ENCODE measurements at places on chromosomes 2 and 18.

DNA sequence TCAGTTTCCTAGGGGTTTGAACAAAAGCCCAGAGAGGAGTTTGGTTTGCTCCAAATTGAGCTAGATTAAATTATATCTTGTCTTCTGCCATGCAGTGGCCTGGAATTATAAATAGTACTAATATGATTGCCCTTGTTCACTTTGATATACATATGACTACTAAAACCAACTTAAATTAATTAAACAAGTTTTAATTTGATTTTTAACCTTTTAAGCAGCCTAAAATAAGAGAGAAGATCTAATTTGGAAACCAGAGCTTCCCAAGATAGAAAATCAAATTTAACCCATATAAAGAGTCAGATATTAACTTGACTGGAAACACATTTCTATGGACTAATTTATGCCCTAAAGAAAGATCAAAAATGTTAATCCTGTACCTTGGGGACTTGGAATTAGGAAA, 444.5 kb upstream of the SLC8A1 start:
- no peak for DNase-seq

DNA sequence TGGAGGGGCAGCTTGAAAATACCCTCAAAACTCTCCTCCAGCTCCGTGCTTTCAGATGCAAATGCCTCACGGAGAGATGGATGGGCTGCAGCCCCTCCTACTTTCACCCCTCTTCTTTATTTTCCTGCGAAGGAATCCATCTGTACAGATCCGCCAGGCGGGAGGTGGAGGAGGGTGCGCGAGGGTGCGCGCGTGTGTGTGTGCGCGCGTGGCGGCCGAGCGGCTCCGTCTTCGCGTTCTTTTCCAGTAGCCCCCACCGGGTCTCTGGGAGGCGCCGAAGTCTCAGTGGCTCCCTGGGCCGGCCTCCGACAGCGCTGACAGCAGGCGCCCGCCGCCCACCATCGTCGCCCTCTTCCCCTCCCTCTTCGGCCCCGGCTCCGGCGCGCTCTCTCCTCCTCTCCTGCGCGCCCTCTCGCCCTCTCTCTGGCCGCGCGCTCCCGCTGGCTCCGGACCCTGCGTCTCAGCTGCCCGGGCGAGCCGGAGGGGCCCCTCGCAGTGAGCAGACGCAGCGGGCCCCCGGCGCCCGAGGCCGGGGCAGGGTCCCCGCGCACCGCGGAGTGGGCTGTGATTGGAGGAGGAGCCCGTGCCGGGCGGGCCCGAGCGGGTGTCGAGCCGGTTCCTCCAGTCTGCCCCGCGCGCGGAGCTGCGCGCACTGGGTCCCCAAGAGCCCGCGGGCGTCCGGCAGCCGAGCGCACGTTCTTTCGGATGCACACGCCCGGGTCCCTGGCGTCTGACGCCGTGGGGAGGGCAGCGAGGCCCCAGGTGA, at the start of gene CDH7:
Gene CDH7 (plus strand): TSS at position 624 of the 766 bp plus-strand sequence. CDS start 11,831 bp downstream, outside the sequence.
- DNase-seq = no peak

GRCh38 chr2:196809260-196809659, at the start of gene C2orf66:
Gene C2orf66, minus strand, starts transcription at chr2:196809355. Its CDS starts 19 bp downstream, at chr2:196809336.
- DNase-seq = no peak

- DNase-seq = no peak
Measured at GRCh38 chr2:118832071-118832790, 15.2 kb downstream of the EN1 start.

GRCh38 chr2:30756971-30757370, 50.3 kb downstream of the CAPN13 start:
- no peak for DNase-seq

DNA sequence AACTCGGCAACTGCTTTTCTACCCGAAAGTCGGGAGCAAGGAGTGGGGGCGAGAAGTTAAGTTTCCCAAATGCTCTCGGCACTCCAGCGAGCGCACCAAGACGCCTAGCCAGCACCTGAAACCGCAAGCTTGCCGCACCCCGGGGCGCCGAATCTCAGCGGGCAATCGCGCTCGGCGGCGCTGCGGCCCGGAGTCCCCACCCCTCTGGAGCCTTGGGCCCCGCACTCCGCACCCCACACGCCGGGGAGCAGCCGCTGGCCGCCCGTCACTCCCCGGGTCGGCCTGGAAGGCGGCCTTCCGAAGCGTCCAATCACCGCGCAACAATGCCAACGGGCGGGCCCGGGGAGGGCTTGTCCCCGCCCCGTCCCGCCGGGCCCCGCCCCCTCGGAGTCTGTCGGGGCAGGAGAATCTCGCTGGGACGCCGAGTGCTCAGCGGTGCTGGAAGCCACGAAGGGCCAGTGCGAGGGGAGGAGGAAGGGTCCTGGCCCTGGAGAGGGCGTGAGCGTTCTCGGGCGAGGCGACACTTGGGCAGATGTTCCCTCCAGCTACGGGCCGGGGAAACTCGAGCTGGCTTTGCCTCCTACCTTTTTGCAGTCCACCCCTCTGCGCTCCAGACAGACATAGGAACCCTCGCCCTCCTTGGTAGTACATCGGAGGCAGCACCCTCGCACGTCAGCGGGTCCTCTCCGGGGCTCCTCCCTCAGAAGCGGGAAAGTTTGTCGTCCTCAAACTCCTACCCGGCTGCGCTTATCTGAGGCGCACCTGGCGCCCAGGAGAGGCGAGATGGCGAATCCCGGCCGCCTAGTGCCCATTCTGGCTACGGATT, 1.1 kb upstream of the ZBTB7C start:
- peak; percentile 57 for DNase-seq

- DNase-seq = no peak
Measured at GRCh38 chr18:63843008-63843407, 44.5 kb upstream of the SERPINB2 start.

DNA sequence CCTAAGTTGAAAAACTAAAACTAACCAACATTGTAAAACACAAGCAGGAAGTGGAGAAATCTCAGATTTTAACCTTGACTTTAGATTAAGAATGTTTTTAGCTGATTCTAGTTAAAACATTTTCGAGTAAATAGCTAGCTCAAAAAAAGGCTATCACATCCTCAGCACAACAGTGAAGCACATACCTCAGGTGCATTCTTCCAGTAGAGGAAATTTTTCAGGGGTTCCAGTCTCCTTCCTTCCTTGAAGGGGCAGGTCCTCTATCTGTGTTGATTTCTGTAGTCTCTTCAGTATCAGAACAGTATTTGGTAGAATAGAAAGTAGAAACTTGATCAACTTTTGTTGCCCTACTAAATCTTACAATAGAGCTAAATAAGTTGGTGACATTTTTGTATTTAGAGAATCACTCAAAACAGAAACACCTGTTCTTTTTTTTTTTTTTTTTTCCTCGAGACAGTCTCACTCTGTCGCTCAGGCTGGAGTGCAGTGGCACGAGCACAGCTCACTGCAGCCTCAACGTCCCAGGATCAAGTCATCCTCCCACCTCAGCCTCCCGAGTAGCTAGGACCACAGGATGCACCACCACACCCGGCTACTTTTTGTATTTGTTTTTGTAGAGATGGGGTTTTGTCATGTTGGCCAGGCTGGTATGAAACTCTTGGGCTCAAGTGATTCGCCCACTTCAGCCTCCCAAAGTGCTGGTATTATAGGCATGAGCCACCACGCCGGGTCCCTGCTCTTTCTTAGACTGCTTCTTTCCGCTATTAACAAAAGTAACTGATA, 6.9 kb upstream of the GPR155 start:
- no peak for DNase-seq

- DNase-seq = no peak
Measured at GRCh38 chr2:3186766-3187165, 190.9 kb downstream of the EIPR1 start.

- no peak for DNase-seq
Measured at GRCh38 chr2:1974397-1974796, 230.1 kb upstream of the PXDN start.

DNA sequence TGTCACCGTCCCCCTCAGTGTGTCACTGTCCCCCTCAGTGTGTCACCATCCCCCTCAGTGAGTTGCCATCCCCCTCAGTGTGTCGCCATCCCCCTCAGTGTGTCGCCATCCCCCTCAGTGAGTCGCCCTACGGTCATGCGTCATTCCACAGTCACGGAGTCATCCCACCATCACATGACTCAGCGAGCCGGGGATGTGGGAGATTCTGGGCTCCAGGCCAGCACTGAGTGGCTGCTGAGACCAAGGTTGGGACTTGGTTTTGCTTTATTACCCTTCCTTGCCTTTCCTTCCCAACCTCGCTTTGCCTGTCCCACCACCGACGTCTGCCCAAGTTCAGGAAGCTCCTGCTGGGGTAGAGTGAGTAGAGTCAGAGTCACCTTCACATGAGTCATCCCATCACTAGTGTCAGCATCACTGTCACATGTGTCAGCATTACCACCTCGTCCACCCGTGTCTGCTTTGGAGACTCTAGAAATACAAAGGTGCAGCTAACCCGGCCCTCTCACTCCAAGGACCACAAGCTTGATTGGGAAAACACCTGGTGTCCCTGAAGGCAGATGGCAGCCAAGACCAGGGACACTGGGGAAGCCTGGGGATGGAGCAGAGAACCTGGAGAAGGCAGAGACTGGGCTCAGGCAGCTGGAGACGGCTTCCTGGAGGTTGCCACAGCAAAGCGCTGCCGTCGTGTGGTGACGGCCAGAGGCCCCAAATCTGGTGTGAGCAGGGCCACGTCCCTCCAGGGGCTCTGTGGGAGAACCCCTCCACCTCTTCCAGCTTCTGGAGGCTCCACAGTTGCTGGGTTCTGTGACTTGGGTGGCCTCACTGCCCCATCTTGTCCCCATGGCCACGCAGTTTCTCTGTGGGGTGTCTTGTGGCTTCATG, 485.2 kb upstream of the SALL3 start:
- DNase-seq = no peak

DNA sequence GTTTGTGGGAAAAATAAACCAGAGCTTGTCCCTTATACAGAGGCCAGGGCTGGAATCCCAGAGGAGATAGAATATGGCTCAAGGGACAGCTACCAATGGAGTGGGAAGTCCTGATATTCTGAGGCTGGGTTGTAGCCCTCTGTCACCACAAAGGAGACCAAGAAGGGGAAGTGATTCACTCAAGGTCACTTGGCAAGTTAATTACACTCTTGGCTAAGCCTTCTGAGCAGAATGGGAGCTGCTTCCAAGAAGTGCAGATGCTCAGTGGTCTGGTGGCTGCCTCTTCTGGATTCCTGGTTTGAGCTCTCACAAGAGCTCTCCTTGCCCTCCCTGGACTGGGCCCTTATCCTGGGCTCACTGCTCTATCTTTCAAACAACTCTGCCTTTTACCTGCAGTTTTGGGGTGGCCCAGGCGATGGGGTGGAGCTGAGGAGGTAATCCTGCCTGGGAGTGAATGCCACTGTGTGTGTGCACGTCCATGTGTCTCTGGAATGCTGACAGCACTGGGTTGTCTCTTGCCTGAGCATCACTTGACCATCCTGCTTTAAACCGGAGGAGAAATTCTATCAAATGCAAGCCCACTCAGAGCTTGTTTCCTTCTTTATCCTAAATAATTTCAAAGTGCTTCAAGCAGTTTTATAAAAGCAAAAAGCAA, 168.2 kb downstream of the KCNS3 start:
- DNase-seq = no peak

DNA sequence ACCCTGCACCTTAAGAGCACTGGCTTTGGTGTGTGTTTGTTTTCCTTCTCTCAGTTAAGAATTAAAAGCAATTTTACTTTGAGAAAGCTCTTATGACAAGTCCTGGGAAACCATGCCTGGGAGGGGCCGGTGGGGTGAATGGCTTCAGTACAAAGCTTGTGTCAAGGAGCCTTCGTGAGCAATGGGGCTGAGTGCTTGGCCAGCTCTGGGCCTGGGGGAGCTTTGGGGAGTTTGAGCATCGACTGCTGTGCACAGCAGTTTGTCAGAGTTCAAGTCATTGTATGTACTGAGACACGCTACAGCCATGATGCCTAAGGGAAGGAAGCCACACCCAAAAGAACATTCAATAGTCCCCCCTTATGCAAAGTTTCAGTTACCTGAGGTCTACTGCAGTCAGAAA, 75.8 kb downstream of the ARHGEF4 start:
- no peak for DNase-seq

DNA sequence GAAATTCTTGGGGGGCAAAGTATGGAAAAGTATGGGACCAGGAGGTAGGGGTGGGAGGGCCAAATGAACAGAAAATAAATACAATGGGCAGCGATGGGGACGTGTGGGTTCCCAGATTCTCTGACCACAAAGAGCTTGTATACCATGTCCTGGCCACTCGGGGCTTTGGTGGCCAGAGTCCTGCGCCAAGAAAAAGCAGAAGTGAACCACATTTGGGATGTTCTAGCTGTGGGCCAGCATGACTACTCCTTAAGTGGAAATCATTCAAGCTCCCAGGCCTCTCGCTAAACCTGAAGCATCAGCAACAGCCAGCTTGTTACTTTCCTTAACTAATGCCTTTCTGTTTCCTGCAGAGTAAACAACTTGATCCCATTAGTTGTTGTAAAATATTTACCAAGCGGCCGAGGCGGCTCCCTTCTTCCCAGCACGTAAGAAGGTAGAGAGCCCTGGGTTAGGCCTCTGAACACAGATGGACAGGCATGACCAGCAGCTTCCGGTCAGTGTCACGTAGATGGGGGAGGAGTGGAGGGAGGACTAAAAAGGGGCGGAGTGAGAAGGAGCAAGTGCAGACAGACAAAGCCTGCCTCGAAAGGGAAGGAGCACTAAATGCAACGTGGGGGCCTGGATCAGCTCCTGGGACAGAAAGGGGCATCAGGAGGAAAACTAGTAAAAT, 88.2 kb downstream of the GALNT14 start:
- no peak for DNase-seq

DNA sequence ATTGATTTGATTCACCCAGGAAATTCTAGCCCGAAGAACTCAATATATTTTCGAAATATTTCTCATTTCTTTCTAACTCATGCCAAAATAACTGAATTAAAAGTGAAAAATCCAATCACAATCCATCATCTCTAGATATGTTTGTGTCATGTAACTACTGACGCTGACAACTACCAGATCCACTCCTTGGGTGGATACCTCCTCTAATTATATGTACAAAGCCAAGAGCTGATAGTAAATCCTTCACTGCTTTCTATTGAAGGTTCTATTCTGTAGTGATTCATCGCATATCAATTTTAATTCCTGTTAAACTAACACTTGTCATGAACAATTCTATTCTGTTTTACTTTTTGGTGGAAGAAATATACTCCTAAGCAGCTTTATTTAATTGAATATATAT, 1056.6 kb upstream of the NXPH2 start:
- no peak for DNase-seq

DNA sequence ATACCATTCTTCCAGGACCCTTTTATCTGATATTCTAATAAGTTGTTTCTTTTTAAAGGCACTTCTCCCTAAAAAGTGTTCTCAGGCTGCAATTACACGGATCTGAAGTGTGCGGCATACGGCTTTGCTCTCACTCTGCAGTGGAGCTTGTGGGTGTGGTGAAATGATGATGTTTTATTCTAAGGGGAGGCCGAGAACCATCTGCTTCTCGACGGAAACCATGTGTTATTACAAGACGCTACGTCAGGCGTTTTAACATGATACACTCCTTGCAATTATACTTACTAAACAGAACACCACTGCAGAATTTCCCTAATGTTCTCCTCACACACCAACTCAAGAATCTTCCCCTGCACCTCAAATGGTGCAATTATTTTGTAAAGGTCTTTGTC, 34.9 kb upstream of the CTDP1 start:
- DNase-seq = no peak
